ENCODE measurements at places on chromosomes 5 and 9.
A peak's percentile ranks its signal among the peaks of the same experiment; 100 is the strongest.

- DNase-seq, result no peak
Observed at GRCh38 chr9:132631685-132632084, 38.1 kb downstream of the DDX31 start.

GRCh38 chr9:125202846-125203618 is 2.7 kb downstream of the RABEPK start:
- no peak for DNase-seq

GRCh38 chr5:170139786-170140335 is 34.2 kb downstream of the FOXI1 start:
- no peak for DNase-seq

DNA sequence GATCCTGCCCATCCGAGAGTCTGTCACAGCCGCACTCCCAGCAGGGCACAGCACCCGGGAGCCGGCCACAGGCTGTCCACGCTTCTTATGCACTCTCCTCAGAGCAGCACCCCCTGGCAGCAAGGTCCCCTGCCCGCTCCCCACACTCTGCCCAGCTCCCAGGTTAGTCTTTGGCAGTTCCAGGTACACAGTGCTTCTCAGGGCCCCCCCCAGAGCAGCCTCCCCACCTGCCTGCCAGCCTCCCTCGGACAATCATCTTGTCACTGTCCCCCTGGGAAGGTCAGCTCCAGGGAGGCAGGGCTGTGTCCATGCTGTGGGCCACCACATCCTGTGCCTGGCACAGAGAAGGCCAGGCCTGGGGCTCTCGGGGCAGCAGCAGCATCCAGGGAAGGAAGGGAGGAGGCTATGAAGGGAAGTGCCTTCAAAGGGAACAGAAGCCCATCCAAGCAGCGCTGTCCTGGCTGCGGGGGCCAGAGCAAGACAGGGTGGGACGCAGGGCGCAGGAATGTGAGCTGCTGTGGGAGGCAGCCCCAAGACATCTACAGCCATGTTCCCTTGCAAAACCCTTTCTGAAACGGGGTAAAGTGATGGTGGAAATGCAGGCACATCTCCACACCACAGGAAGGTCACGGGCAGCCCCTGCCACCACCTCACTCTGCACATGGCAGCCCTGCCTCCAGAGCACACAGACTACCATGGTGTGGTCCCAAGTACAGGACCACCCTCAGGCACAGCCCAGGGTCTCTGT is 68.6 kb upstream of the ADAMTS2 start:
- no peak for DNase-seq

DNA sequence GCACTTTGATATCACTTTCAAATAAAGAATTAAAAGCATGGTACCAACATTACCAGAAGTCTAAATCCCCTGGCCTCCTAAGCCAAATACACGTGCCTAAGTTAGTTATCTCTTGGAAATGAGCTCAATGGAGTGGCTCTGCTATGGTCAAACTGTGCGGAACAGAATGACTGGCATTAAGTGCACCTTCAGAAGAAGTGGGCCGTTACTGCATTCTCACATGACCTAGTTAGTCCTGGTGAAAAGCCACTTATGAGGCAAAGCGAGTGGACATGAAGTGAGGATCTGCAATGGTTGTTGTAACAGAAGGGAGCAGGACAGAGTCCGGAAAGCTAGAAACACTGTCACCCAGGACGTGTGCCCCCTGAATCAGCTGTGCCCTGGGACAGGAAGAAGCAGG is 633.1 kb downstream of the IRX1 start:
- DNase-seq, result no peak

GRCh38 chr5:126003309-126003708 is 419.9 kb upstream of the GRAMD2B start:
- DNase-seq, result no peak

DNA sequence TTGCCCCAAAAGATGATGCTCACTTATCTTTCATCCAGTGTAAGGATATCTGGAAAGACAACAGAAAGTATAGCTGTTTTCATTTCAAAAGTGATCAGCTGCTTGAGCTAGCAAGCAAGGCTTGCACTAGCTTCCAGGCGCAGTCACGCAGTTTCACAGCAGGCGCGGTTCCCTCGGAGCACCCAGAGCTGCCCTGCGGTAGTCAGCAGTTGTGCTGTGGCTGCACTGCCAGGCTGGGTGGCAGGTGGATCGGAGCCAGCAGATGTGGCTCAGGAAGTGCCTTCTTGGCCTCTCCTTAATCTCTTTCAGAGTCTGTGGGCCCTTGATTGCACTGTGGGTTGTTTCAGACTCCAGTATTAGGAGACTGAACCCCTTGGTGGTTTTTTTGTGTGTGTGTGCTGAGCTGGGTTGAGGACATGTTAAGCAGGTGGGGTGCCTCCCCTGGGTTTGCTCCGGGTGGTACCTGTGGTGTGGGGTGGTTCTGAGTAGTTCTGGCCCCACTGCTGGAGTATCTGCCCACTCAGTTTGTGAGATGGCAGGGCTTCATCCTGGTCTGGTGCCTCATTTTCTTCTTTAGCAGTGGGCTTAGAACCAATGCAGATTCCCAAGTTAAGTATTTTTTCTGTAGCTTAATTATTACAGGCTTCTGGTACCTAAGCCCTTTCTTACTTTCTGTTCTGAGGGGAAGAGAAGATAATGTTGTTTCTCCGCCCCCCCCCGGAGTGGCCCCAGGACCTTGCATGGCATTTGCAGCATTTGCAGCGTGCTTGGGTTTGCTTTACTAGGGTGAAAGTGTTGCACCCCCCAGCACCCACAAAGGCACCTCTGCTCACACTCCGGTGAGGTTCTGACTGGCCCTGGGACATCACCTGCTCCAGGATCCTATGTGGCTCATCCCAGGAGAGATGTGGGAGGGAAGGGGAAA is 16.4 kb downstream of the TENT4A start:
- no peak for DNase-seq

- no peak for DNase-seq
Observed at GRCh38 chr9:89740722-89741121, 135.9 kb downstream of the GADD45G start.

DNA sequence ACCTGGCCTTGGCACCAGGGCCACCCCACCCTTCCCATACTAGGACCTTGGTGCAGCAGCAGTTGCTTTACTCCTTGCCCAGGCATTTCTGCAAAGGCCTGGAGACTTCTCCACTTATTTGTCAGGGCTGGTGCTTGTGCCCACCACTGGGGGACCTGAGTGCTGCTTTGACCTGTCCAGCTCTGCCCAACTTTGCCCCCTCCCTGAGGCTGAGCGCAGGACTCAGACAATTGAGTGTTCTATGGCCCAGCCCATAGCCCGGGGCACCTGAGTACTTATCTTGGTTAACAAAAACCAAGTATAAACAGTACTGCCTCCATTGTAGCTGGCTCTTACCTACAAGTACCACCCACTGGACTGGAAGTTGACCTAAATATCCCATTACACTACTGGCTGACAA is 406.1 kb upstream of the CHD1 start:
- no peak for DNase-seq

- DNase-seq, result no peak
Observed at GRCh38 chr9:31629292-31629691, 755.2 kb upstream of the ACO1 start.

- no peak for DNase-seq
Observed at GRCh38 chr5:153402550-153402949, 87.9 kb upstream of the GRIA1 start.

GRCh38 chr5:96629774-96630173 is 32.4 kb upstream of the CAST start:
- DNase-seq, result peak; percentile 60

DNA sequence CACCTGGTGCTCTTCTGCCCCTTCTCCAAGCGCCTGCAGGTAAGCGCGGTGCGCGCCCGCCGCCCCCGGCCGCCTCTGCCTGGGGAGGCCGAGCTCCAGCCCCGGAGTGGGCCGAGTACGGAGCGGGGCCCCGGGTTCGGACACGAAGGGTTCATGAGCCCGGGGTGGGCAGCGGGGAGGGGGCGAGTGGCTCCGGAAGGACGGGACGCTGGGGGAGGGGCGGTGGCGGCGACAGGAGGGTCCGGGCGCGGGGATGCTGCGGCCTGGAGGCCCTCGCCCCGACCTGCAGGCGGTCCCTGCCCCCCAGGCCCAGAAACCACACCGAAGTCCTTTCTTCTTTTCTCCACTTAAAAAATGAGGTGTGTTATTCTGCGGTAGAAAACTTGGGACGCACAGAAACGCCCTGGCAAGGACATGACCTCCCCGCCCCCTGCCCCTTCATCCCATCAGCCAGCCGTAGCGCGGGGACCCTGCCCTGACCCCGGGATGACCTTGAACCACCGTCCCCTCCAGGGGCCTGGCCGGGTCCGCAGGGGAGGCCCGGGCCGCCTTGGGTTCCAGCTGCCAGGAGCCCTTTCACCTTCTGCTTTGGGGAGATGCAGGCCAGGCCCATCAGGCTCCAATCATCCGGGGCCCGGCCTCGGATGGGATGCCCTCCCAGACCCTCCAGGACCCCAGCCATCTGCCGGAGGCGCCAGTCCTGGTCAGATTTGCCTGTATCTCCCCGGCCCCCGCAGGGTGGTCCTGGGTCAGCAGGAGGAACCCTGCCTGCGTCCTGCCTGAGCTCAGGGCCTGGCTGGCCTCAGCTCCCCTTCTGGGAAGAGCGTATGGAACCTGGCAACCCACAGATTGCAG is 545 bp downstream of the DIPK1B start:
- no peak for DNase-seq

GRCh38 chr9:136599074-136599531 is 53.3 kb upstream of the NOTCH1 start:
- no peak for DNase-seq

- DNase-seq, result no peak
Observed at GRCh38 chr5:35081134-35081533, 33.4 kb upstream of the AGXT2 start.

GRCh38 chr5:111930905-111931461 is 174.0 kb upstream of the NREP start:
- DNase-seq, result no peak

GRCh38 chr5:2282893-2283292 is 400.2 kb upstream of the IRX4 start:
- DNase-seq, result no peak

DNA sequence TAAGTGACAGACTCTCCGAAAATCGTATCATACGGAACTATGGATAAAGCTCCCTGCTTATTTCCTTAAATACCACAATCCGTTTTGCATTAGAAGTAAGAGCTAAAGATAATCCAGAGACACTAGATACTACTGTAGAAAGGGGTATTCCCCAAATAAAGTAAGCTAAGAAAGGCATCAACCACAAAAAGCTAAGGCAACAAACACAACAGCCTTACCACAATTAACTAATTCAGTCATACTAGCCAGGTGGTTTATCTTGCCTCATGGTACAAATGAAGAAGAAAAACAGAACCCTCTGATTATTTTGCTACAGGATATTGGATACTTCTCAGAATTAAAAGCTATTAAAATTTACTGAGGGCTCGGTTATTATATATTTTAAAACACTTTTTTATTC is 14.1 kb downstream of the ERP44 start:
- DNase-seq, result no peak

DNA sequence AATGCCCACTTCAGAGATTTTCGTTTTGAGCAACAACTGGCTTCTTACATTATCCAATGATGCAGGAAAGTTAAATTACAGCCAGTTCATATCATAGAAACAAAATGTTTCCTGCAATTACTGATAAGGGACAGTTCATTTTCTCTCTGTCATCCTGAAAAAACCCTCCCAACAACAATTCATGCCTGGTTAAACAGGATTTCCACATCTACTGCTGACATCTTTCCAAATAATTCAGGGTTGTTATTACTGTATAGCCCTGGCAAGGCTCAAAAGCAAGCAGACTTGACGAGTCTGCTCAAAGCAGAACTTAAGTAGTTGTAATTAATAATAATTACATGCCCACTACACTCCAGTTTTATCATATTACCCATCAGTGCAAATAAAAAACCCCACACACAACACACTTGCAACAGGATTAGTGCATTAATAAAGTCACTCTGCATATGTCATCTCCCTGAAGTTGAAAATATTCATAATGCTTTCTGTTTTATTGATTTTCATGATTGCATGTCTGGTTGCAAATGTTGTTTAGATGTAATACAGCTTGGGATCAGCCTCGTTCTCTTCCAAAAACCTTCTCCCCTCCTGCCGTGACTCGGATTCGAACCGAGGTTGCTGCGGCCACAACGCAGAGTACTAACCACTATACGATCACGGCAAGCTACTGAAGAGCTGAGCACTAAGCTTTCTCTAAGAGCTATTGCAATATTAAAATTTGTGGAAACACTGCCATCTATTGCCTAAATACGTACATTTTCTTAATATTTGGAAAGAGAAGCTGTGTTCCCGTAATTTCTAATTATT is 119.6 kb upstream of the NFIB start:
- peak; percentile 57 for DNase-seq
